Endodermal cell (in vitro differentiated cells): ENCODE measurements at places on chromosomes 6 and 20. TPM values are rescaled to one million over a fixed set of nuclear protein-coding genes. Genes with fewer than 3 reads are reported as not detected.
A peak's percentile ranks its signal among the peaks of the same experiment; 100 is the strongest.

DNA sequence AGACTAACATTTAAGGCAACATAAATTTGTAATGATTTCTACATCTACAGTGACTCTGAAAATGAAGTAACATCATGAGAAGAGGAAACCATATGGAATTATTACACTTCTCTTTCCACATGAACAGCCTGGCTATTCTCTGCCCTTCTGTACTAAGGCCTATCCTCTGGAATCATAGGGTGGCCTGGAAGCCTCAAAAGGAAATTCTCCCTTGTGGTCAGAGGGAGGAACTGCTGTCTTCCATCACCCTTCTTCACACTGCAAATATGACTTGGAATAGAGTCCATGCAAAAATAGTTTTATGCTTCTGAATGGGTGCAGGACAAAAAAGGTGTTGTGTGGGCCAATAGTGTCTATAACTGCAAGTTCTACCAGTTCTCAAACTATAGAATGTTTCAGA is 44.6 kb upstream of the SH3BGRL2 start:
- DNase-seq = peak; percentile 55
- no peak overlapping the region for H3K27ac ChIP-seq
- H3K27me3 ChIP-seq = no peaks in the 10 kb centered on the region

- no peak overlapping the region for H3K27ac ChIP-seq
- H3K4me3 ChIP-seq = no peak overlapping the region
- DNase-seq = no peak
- H3K4me1 ChIP-seq = no peaks in the 10 kb centered on the region
These were observed 124.9 kb downstream of the NKAIN2 start for GRCh38 chr6:123928529-123928928.

DNA sequence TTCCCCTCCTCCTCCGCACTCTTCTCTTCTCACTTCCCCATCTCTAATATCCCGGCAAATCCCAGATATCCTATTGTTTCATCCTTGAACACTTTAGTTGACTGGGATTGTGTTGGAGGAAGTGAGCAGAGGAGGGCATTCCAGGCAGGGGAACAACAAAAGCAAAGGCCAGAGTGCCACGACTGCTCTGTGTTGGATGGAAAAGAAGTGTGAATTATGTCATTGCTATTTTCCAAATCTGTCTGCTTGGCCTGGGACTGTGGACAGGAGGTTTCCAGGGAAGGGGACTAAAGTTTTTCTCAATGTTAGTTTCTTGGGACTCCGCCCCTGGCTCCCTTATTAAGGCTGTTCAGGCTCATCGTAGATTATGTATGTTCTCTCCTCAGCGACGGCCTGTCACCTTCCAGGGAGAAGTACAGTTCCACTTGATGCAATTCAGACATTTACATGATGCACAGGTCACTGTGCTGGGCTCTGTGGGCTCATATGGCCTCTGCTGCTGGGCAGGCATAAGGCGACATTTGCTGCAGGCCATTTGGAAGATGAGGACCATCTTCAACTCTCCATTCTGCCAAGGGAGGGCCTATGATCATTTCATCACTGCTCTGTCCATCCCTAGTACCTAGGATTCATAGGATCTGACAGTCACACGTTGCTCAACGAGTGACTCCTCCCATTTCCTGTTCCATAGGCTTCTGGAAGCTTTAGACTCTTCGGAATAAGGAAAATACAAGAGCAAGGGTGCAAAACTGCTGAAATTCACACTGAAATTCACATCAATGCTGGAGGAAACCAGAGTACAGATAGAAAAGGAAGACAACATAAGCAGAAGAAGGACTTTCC is 99.1 kb upstream of the KCNK16 start:
- no peaks in the 10 kb centered on the region for H3K36me3 ChIP-seq
- H3K27ac ChIP-seq = no peak overlapping the region
- DNase-seq = no peak
- no peaks in the 10 kb centered on the region for H3K4me1 ChIP-seq

GRCh38 chr20:3924304-3925112 is 35.3 kb downstream of the PANK2 start:
- peaks cover 4% of the 10 kb centered on the region for H3K4me1 ChIP-seq
- peak overlapping the region; percentile 18 for H3K27ac ChIP-seq
- H3K4me3 ChIP-seq = no peak overlapping the region
- DNase-seq = no peak
- H3K27me3 ChIP-seq = no peaks in the 10 kb centered on the region

Gene BPIFB3
- not detected in 3 replicates for total RNA-seq
